ENCODE measurements at places on chromosomes 5 and 9.

GRCh38 chr5:36374266-36374862 lies 72.7 kb upstream of the RANBP3L start:
- DNase-seq, result no peak

DNA sequence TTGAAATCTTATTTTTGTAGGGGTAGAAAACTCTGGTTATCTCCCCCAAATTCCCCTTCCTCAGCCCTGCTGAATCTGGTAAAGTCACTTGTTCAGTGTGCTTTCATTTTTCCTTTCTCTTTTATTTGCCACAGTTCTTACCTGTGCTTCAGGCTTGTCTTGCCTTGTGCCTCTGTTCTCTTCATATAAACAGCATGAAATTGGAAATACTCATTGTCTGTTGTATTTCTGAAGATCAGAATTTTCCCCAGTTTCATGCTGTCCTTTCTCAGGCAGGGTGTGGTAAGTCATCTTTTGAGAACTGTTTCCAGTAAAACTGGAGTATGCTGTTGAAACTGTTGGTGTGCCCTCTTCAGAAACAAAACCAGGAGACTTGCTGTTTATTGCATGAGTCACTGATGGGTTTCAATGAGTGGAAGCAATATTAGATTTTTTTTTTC lies 7.0 kb downstream of the PAM start:
- no peak for DNase-seq

GRCh38 chr5:65271906-65272305 lies 209.8 kb downstream of the ADAMTS6 start:
- no peak for DNase-seq

- DNase-seq, result no peak
Observed at GRCh38 chr9:83538172-83538889, at the start of gene FRMD3. Gene FRMD3 (minus strand): TSS chr9:83538401. CDS start chr9:83538231, 170 bp downstream.

GRCh38 chr5:75072061-75072460 lies 19.7 kb upstream of the GCNT4 start:
- DNase-seq, result no peak

GRCh38 chr9:109325089-109325488 lies 4.2 kb upstream of the EPB41L4B start:
- DNase-seq, result no peak

GRCh38 chr9:32550562-32551275 lies 1.4 kb upstream of the SMIM27 start:
- peak; percentile 88 for DNase-seq

- DNase-seq, result no peak
Observed at GRCh38 chr5:91070761-91071550, 312.2 kb downstream of the ARRDC3 start.

GRCh38 chr9:110801426-110801825 lies 132.8 kb downstream of the MUSK start:
- no peak for DNase-seq

- no peak for DNase-seq
Observed at GRCh38 chr5:143133721-143134120, 269.8 kb downstream of the NR3C1 start.

- no peak for DNase-seq
Observed at GRCh38 chr9:114666851-114667250, 9.2 kb upstream of the TEX53 start.

GRCh38 chr5:74257645-74258313 lies 382.7 kb downstream of the ENC1 start:
- no peak for DNase-seq

GRCh38 chr9:33024126-33024965 lies 727 bp upstream of the DNAJA1 start:
- no peak for DNase-seq

DNA sequence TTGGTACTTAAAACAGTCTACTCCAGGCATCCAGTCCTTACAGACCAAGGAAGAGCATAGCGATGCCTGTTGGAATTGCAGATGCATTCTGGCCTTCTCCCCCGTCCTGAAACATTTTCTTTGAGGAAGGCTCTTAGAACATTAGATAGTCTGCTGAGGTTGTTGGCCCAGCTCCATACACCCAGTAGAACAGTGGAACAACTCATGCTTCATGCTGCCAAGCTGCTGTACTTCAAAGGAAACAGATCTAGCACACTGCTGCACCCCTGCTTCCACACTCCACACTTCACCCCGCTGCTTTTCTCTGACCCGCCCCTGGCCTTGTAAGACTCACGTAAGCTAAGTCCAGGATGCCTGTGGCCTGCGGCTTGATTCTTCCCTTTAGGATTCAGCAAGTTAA lies 33.4 kb upstream of the NCS1 start:
- DNase-seq, result no peak

DNA sequence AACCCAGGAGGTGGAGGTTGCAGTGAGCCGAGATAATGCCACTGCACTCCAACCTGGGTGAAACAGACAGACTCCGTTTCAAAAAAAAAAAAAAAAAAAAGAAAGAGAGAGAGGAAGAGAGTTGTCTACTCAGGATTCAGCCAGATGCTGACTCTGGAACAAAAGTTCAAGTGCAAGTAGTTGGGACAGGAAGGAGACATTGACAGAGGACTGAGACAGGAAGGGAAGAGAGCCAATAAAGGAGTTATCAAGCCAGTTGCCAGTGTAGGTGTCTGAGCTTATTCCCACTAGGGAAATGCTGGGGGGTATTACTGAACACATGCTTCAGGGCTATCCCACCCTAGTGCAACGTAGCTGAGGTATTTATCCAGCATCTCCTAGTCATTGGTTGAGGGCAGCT lies 147.7 kb upstream of the SLC1A3 start:
- no peak for DNase-seq

DNA sequence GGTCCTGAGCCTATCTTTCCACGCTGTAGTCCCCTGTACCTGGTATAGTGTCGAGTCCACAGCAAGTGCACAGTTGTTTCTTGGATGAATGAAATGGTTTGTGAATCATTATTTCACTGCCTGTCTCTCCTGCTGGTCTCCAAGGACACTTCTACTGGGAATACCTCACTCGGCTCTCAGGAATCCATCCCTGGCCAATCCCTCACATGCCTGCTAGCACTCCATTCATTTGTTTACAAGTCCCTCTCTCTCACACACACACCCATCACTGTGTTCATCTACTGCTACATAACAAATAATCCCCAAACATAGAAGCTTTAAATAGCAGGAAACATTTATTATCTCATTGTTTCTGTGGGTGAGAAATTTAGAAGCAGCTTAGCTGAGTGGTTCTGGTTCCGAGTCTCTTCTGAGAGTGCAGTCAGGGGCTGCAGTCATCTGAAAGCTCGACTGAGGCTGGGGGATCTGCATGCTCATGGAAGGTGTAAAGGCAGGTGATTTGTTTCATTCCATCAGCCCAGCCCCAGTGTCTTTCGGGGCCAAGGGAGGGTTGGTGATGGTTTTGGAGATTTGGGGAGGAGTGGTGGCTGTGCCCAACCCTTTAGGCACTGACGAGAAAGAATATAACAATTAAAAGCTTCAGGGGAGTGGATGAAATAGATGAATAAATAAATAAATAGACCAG lies 132.7 kb upstream of the IER5L start:
- DNase-seq, result no peak

DNA sequence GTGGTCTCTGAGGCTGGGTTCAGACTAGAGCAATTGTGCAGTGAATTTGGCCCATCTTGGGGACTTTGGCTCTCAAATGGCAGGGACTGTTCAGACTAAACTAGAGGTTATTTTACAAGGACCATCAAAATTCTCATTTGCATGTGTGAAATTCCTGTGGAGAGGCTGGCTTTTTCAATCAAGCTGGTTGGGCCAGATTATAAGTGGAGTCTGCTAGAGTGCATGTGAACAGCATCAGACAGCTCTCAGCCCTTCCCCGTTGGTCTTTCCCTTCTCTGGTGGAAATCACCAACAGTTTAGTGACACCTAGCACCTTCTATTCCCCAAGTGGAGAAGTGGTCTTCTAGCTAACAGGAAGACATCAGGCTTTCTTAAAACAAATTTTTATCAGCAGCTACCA lies 301.3 kb downstream of the CWC27 start:
- DNase-seq, result no peak

GRCh38 chr5:55540525-55540924 lies 5.8 kb upstream of the PLPP1 start:
- no peak for DNase-seq

- no peak for DNase-seq
Observed at GRCh38 chr5:109374625-109375024, 35.1 kb downstream of the PJA2 start.

GRCh38 chr5:39518516-39518915 lies 93.7 kb upstream of the DAB2 start:
- no peak for DNase-seq

DNA sequence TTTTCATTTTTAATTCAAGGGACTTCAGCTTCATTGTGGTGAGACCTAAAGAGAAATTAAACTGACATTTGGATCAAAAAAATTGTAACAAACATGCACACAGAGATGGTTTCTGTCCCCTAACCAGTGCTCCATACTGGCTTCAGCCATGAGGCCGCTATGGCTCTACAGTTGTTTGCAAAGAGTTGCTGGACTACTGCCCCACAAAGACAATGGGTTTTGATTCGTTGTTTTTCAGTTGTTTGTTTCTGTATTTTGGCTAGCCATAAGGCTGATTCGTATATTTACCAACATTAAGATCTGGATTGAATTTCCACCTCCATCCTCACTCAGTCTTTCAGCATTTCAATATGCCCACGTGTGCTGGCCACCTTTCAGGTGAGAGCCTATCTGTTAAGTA lies 163.7 kb upstream of the KIF2A start:
- DNase-seq, result no peak

DNA sequence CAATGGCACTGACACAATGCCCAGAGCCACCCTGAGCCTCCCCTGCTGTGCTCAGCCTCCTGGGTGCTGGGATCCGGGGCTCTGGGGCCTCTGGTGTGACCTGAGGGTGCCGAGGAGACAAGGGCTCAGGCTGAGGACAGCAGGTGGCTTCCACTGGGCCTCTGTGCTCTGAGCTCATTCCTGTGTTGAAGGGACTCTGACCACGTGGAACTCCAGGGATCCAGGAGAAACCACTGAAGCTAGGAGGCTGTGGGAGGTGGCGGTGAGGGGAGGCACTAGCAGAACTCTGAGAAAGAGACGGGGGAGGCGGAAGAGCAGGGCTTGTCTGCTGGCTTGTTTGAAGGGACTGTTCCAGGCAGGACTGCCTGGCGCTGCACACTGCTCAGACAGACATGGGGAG lies 318.7 kb upstream of the IRX1 start:
- DNase-seq, result no peak

- DNase-seq, result no peak
Observed at GRCh38 chr5:137146402-137146890, 352.7 kb downstream of the SPOCK1 start.

DNA sequence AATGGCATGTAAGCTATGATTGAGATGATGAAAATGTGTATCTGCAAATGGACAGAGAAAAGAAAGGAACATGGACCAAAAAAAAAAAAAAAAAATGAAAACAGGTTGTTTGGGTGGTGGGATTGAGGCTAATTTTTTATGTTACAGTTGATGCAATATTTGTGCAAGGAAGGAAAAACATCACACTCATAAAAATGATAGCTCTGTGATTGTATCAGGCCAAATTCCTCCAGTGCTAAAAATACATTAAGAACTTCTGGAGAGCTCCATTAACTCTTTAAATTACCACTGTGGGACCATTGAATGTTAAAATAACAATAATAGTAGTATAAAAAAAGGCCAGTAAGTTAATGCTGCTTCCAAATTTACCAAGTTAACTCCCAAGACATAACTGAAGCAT lies 79.5 kb upstream of the MSX2 start:
- no peak for DNase-seq

DNA sequence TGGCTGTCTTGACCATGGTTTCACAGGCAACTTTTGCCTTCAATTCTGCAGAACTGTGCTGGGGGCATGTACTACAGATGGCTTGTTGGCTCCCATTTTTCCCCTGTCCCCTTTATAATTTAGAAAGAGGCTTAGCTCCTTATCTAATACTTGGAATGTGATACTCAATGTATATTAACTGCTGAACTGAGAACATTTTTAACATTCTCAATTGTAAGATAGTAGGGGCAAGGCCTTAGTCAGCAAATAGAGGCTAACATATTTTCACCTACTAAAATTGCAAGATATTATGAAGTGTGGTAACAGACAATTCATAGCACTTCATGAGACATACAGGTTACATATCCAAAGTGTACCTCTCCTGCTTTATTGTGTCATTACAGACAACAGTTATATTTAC lies 118.1 kb upstream of the ZNF366 start:
- no peak for DNase-seq

DNA sequence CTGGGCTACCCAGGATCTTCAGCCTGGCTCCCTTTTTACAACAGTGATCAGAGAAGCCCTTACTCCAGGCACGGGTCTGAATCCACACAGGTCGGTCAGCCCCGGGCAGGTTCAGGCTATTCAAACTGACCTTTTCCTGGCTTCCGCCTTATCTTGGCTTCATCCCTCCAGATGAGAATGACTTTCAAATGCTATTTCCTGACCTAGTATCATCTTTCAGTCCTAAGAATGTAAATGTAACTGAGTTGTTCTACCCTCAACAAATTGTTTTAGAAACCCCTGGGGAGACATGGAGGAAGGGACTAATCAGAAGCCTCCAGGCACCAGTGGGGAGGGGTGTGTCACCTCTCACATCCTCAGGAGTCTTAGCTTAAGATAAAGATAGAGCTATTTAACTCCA lies 213.2 kb downstream of the EPB41L4A start:
- peak; percentile 63 for DNase-seq

- no peak for DNase-seq
Observed at GRCh38 chr5:160312960-160313727, 780 bp upstream of the CCNJL start.

DNA sequence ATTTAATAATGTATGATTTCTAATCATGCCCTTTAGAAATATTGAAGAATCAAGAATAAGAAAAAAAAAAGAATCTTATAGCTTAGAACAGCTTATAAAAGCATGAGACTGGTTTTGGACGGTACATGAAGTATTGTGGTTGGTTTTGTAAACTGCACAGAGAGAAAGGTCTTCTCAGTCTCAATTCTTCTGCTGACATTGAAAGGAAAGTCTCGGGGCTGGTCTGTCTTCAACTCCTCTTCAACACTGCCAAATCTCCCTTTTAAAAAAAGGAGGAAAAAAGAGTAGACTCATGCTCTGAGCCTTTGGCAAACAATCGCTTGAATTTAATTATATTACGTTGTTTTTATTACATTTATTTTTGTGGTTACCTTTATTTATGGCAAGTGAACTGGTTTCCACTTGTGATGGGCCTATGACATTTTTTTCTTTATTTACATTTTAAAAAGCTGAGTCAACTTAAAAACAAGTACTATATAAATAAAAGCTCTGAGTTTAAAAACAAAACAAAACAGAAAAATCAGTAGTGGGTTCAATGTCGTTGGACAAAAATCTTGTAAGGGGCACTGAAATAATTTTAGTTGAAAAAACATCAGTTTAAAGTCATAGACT lies 32.8 kb upstream of the EBF1 start:
- DNase-seq, result no peak

- no peak for DNase-seq
Observed at GRCh38 chr5:41835645-41836044, 34.6 kb downstream of the OXCT1 start.

GRCh38 chr5:122498163-122498562 lies 186.1 kb downstream of the SNCAIP start:
- DNase-seq, result peak; percentile 58

DNA sequence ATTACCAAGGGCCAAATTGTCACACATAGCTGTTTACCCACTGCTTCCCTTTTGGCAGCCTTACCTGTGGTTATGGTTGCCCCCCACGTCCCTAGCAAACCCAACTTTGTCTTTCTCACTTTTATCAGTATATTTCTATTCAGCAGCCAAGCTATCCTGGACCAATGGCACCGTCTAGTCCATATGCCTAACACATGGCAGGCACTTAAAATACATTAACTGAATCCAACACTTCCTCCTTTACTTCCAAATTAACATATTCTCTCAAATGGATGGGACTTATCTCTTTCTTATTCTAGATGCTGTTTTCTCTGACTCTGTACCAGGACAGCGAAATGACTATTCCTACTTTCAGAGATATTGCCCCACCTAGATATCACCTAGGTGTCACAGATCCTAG lies 50.9 kb upstream of the SLC44A1 start:
- DNase-seq, result no peak

Data from iPS DF 6.9 (cell line).